ENCODE measurements at places on chromosomes 13 and 19. TPM values are rescaled to one million over a fixed set of nuclear protein-coding genes. Genes with fewer than 3 reads are reported as not detected.

- DNase-seq = no peak
Measured at GRCh38 chr13:75359266-75359665, 122.7 kb downstream of the TBC1D4 start.

DNA sequence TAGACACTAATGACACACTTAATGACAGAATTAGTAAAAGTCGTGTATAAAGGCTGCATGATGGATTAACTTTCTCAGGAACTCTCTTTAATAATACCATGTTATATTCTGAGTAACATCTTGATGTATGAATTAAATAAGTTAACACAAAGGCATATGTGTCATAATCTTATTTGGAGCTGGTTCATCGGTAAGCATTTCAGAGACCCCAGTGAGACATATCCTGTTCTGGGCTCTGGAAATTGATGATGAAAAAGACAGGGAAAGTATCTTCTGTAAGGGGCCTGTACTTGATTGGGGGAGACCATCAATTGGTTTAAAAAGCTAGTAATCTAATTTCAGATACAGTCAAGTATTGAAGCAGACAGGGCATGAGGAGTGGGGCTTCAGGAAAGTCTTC is 547.9 kb downstream of the GPC6 start:
- no peak for DNase-seq

DNA sequence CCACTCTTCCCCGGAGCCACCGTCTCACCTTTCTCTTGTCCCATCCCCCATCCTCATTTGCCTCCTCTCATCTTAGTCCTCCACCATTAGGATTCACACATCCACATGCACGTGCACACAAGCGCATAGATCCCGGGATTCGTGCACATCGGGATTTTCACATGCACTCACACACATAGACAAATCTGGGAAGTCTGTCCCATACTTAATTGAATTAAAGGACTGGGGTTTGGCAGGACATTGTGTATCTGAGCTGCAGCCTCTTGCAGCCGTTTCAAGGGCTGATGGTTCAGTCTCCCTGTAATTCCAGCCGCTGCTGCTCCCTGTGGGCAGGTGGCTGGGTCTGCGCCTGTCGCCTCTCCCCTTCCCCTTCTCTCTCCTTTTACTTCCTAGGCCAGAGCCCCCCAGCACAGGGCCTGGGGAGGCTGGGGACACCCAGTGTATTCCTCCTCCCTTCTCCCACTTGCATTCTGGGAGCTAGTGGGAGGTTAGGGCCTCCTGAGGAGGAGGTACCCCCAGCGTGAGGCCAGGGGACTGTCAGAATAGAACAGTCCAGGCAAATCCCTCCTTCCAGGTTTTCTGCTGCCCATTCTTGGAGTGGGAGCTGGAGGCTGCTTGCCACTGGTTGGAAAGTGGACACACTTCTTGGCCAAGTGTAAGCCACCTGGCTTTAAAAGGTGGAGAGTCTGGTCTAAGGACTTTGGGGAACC is 43.6 kb downstream of the LYL1 start:
- DNase-seq = no peak

The ZNF568 gene
- total RNA-seq = 6.2 TPM

The SLITRK5 gene
- total RNA-seq = not detected

- DNase-seq = no peak
Measured at GRCh38 chr13:39100996-39101738, 62.9 kb downstream of the NHLRC3 start.

- no peak for DNase-seq
Measured at GRCh38 chr13:97192166-97192565, 30.0 kb upstream of the MBNL2 start.

DNA sequence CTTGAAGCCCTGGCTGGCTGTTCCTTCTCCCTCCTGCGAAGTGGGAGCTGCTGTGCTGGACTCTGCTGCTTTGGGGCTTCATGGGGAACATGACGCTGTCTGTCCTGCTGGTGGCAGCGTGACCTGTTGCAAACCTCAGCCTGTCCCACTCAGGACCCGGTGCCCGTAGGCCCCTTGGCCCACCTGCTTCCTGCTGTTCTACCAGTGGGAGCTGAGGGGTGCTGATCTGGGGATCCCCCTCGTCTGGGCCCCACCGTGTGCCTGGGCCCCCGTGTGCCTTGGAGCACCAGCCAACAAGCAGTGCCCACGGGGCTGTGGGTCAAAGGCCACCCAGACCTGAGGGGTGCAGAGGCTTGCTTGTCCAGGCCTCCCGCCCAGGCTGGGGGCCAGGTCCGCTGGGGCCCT is 5.3 kb downstream of the SPPL2B start:
- DNase-seq = no peak

The IGFL1 gene
- not detected for total RNA-seq

The STOML3 gene
- not detected for total RNA-seq

The RFXAP gene
- total RNA-seq = 16.7 TPM

- DNase-seq = no peak
Measured at GRCh38 chr13:48776401-48776800, 122.7 kb downstream of the CYSLTR2 start.

Data from activated CD4-positive, alpha-beta T cell treated with anti-CD3 and anti-CD28 coated beads, Interleukin-2, amount 10 ng/mL, durations not matched to agents 7 days and 5 days (primary cell).